Immature natural killer cell (primary cell): ENCODE measurements at places on chromosomes 5 and 9.

- peak overlapping the region; percentile 24 for H3K4me3 ChIP-seq
- DNase-seq = no peak
- H3K27me3 ChIP-seq = no peaks in the 10 kb centered on the region
- H3K36me3 ChIP-seq = no peaks in the 10 kb centered on the region
These were observed 2.3 kb downstream of the TPRN start for GRCh38 chr9:137198051-137198901.

GRCh38 chr5:159671886-159672285 is 244.4 kb upstream of the ADRA1B start:
- no peak overlapping the region for H3K4me3 ChIP-seq
- H3K36me3 ChIP-seq = no peaks in the 10 kb centered on the region
- no peak for DNase-seq
- no peak overlapping the region for H3K27ac ChIP-seq

GRCh38 chr9:112784020-112784785 is 33.6 kb downstream of the SNX30 start:
- no peak for DNase-seq
- H3K4me3 ChIP-seq = no peak overlapping the region
- peaks cover 3% of the 10 kb centered on the region for H3K27me3 ChIP-seq
- no peaks in the 10 kb centered on the region for H3K36me3 ChIP-seq
- H3K27ac ChIP-seq = no peak overlapping the region

DNA sequence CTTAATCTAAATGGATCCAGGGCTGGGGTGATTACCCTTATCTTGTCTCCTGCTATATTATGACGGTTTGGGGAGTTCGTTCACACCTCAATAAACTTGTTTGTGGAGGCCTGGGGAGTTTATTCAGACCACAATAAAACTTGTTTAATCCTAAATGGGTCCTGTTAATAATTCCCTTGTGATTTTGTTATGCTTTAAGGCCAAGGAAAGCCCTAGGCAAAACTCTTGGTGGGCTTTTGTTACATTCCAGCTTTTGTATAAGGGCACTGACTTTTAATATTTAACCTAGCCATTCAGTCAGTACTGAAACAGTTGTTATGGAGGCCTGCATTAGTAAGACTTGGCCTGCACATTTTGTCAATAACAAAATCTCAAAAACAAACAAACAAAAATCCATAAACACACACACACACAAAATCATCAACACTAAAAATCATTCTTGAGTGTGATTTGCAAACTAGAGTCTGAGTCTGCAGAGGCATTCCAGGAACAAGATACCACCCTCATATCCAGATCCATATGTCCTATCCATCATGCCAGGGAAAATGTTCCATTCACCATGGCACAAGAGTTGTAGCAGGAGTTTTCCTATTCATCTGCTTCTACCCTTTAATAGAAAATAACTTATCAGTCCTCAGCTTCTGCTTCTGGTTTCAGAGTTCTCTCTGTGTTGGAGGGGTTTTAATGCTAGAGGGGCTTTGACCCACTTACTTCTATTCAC is 421.7 kb downstream of the AGTPBP1 start:
- no peaks in the 10 kb centered on the region for H3K4me1 ChIP-seq

- DNase-seq = no peak
These were observed 141.0 kb downstream of the DCP2 start for GRCh38 chr5:113117543-113118115.

DNA sequence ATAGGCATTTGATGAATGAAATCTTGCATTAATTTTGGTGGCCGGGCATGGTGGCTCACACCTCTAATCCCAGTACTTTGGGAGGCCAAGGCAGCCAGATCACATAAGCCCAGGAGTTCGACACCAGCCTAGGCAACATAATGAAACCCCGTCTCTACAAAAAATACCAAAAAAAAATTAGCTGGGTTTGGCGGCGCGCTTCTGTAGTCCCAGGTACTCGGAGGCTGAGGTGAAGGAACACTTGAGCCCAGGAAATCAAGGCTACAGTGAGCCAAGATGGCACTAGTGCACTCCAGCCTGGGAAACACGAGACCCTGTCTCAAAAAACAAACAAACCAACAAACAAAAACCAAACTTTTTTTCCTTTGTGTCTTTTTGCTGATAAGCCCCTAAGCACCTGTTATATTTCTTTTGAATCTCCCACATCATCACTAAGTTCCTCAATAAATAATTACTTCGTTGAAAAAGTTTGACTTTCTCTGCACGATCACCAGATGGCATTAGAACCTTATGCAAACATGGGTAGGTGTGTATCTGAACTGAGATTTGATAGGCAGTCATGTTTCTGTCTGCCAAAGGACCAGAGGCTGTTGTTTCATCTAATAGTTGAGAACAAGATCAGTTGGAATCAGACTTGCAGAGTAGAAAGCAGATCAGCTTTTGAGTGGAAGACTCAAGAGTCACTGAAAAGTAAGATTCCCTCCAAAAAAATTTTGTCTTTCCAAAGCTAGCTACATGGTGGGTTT is 5.5 kb upstream of the MATR3 start:
- no peak for DNase-seq
- H3K4me3 ChIP-seq = no peak overlapping the region
- H3K36me3 ChIP-seq = peaks cover 19% of the 10 kb centered on the region
- H3K27me3 ChIP-seq = peaks cover under 1% of the 10 kb centered on the region
- H3K4me1 ChIP-seq = peaks cover 2% of the 10 kb centered on the region

DNA sequence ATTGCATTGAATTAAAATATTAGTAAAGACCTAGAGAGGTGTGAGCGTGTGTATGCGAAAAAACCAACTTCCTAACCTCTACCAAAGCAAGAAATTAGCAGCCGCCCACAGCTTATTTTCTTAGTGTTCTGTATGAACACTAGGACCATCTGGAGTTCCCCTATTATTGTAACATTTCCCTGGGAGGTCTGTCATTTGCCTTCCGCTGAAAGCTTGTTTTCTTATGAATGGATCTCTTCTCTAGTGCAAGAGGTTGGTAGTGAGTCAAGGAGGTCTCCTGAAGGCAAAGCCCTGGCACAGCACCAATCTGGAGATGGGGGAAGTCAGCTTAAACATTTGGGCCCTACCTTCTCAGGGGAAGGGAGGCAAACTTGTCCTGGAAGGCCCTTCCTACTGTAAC is 10.8 kb downstream of the TNFSF8 start:
- no peak for DNase-seq
- H3K27me3 ChIP-seq = no peaks in the 10 kb centered on the region
- peaks cover 13% of the 10 kb centered on the region for H3K4me1 ChIP-seq
- peak overlapping the region; percentile 32 for H3K27ac ChIP-seq
- peaks cover 17% of the 10 kb centered on the region for H3K36me3 ChIP-seq

- no peaks in the 10 kb centered on the region for H3K4me1 ChIP-seq
- no peak overlapping the region for H3K27ac ChIP-seq
- peaks cover 7% of the 10 kb centered on the region for H3K27me3 ChIP-seq
These were observed 72.0 kb downstream of the PDE8B start for GRCh38 chr5:77282337-77283027.

DNA sequence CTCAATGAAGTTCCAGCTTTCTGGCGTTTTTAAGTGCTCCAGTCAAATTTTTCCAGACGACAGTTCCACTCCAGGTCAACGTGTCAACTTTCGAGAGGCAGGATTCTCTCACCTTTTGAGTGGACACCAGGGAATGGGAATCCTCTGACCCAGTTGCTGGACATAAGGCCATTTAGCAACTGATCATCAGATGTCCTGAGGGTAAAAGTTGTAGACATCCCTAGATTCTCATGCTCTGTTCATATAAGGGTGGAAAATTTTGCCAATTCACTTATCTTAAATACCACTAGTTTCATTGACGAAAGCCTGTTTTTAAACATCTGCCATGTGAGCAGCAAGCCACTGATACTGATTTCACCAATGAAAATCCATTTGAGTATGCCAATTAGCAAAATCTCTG is 275.5 kb downstream of the MAST4 start:
- H3K27me3 ChIP-seq = peaks cover 2% of the 10 kb centered on the region
- DNase-seq = no peak
- no peaks in the 10 kb centered on the region for H3K36me3 ChIP-seq

DNA sequence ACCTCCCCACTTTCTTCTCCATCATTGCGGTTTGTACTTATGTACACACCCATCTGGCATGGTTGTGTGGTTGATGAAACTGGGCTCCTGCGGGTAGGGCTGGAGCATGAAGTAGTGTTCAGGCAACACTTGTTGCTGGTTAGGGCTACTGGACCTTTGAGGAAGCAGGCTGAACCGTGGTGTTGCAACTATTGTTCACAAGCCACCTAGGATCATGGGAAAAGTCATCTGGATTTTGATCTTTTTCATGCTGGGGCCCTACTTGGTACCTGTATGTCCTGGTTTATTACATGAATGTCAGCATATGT is 40.1 kb upstream of the TIFAB start:
- H3K4me1 ChIP-seq = no peaks in the 10 kb centered on the region
- no peak overlapping the region for H3K27ac ChIP-seq
- no peak overlapping the region for H3K4me3 ChIP-seq
- DNase-seq = no peak
- H3K27me3 ChIP-seq = peaks cover 30% of the 10 kb centered on the region
- H3K36me3 ChIP-seq = no peaks in the 10 kb centered on the region

- no peaks in the 10 kb centered on the region for H3K36me3 ChIP-seq
- H3K4me1 ChIP-seq = no peaks in the 10 kb centered on the region
- H3K4me3 ChIP-seq = no peak overlapping the region
- no peak for DNase-seq
- H3K27me3 ChIP-seq = peaks cover 2% of the 10 kb centered on the region
These were observed 697.5 kb upstream of the GRAMD2B start for GRCh38 chr5:125725691-125726090.

GRCh38 chr9:137816531-137817235 is 60.9 kb upstream of the CACNA1B start:
- DNase-seq = no peak
- peaks cover 4% of the 10 kb centered on the region for H3K4me1 ChIP-seq
- no peak overlapping the region for H3K4me3 ChIP-seq
- H3K27me3 ChIP-seq = peaks cover 4% of the 10 kb centered on the region
- peaks cover 36% of the 10 kb centered on the region for H3K36me3 ChIP-seq

DNA sequence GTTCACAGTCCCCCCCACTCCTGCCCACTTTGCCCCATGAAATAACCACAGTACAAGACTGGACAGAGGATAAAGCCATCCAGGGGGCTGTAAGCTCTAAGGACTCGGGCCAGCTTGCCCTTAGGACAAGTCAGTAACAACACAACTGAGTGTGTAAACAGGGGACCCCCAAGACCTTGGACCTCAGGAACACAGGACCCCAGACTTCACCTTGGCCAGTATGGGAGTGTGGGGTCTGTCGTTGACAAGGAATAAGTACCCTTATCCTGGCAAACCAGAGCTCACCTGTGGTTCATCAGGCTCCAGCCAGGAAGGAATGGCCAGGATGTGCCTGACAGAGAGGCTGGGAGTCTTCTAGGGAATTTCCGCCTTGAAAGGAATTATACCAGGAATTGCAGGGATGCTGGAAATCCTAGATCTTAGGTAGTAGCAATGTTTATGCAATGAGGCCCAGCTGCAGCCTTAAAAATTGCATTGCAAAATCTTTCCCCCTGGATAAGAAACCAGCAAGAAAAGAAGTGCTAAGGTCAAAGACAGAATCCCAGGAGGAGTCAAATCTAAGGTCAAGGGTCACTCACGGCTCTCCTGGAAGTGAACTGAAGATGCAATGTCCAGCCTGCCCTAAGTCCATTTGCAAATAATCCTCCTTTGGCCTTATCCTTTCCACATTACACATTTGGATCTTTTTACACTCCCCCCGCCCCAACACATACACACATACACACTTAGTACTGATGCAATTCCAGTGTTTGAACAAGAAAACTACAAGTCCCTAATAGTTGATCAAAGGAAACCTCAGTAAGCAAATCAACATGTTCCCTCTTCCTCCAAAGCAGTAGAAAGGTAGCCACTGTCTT is 27.3 kb upstream of the TDRD7 start:
- H3K27ac ChIP-seq = no peak overlapping the region
- no peak overlapping the region for H3K4me3 ChIP-seq
- peaks cover 5% of the 10 kb centered on the region for H3K27me3 ChIP-seq
- H3K36me3 ChIP-seq = peaks cover 4% of the 10 kb centered on the region
- no peak for DNase-seq
- no peaks in the 10 kb centered on the region for H3K4me1 ChIP-seq

GRCh38 chr9:77938163-77938562 is 93.4 kb downstream of the GNAQ start:
- peaks cover 5% of the 10 kb centered on the region for H3K4me1 ChIP-seq
- no peaks in the 10 kb centered on the region for H3K36me3 ChIP-seq
- H3K4me3 ChIP-seq = no peak overlapping the region
- no peak overlapping the region for H3K27ac ChIP-seq

- H3K36me3 ChIP-seq = no peaks in the 10 kb centered on the region
- no peak overlapping the region for H3K27ac ChIP-seq
- no peak overlapping the region for H3K4me3 ChIP-seq
- no peak for DNase-seq
These were observed 105.9 kb downstream of the MARCHF3 start for GRCh38 chr5:126924331-126925033.

DNA sequence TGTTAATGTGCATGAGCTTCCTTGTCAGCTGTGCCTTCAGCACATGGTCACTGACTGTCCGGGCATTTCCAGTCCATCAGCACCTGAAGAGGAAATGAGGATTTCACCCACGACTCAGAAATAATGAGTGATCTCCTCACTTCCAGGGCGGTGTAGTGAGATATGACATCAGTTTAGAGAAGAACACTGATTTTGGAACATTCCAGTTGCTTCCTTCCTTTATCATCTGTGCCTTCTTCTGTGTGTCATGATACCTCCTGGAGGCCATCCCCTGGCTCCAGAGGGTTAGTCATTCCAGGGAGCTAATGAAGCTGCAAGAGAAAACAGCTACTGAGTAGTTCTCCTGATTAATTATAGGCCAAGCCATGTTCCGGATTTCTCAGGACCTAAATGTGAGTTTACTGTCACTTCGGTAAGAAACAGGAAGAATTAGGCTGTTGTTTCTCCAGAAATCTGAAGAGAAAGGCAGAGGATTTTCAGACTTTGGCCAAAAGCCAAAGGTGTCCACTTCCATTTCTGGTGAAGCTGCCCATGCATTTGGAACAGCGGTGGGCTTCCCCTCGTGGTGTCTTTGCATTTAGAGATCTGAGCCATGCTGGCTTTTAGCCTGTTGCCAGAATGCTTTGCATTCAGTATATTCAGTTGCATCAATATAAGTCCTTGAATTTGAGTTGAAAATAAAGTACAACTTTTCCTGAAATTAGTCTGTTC is 161.3 kb upstream of the OTULINL start:
- H3K4me3 ChIP-seq = no peak overlapping the region
- no peaks in the 10 kb centered on the region for H3K4me1 ChIP-seq
- peaks cover 11% of the 10 kb centered on the region for H3K36me3 ChIP-seq
- no peak for DNase-seq
- H3K27ac ChIP-seq = no peak overlapping the region

DNA sequence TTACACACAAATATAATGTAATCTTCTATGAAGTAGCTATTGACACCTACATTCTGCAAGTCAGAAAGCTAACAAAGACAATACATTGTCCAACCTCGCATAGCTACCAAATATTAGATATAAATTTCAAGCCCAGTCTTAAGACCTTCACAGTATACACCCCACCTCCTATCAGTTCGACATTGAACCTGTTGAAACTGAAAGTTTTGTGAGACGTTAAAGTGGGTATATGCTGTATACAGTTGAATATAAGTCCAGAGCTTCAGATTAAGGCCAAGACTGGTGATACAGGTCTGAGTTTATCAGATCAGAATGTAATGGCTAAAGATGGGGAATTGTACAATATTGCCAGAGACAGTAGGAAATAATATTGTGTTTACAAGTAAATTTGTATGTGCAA is 489.3 kb upstream of the RORB start:
- no peaks in the 10 kb centered on the region for H3K27me3 ChIP-seq
- H3K27ac ChIP-seq = no peak overlapping the region
- no peaks in the 10 kb centered on the region for H3K36me3 ChIP-seq
- H3K4me3 ChIP-seq = no peak overlapping the region
- DNase-seq = no peak
- H3K4me1 ChIP-seq = no peaks in the 10 kb centered on the region
